ENCODE measurements at places on chromosomes 16 and 17. TPM values are rescaled to one million over a fixed set of nuclear protein-coding genes. Genes with fewer than 3 reads are reported as not detected.

- no peak overlapping the region for H3K27ac ChIP-seq
- no peak for DNase-seq
- no peaks in the 10 kb centered on the region for H3K4me1 ChIP-seq
- no peak overlapping the region for H3K4me3 ChIP-seq
- no peaks in the 10 kb centered on the region for H3K36me3 ChIP-seq
Measured at GRCh38 chr16:50861451-50861850, 119.6 kb downstream of the CYLD start.

Gene GUCY2D
- not detected for total RNA-seq

DNA sequence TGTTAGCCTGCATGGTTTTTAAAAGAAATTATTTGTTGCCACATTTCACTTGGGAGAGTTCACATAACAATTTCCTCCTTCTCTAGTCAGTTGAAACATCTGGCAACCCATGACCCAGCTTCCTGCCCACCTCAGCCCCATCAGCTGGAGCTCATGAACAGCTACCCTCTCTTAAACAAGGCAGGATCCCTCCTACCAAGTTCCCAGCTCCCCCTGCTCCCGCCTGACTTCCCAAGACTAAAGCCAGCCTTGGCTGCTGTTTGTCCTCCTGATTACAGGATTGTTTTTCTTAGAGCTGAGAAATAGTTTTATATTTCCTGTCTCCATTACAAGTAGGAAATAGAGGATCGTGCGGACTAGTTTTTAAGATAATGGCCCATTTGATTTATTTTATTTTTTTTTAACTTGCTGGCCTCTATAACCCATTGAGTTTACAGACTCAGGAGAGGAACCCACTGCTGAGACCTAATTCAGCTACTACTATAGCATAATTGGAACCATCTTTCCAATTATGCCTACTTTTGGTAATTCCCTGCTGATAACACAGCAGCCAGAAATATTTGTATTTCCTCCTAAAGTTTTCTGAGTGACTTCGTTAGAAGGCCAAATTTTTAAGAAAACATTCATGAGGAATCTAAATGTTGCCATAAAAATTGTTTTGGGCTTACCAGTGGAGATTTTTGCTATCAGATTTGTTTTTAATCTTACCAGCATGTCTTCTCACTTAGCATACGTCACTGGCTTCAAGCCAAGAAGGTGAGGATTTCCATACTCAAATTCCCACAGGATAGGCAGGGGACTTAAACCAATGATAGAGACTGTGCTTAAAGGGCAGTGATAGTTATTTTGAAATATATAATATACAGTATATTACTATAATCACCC lies 90.0 kb downstream of the ELAC2 start:
- no peak for DNase-seq
- H3K27me3 ChIP-seq, result peaks cover 18% of the 10 kb centered on the region
- H3K4me1 ChIP-seq, result no peaks in the 10 kb centered on the region
- H3K4me3 ChIP-seq, result no peak overlapping the region

DNA sequence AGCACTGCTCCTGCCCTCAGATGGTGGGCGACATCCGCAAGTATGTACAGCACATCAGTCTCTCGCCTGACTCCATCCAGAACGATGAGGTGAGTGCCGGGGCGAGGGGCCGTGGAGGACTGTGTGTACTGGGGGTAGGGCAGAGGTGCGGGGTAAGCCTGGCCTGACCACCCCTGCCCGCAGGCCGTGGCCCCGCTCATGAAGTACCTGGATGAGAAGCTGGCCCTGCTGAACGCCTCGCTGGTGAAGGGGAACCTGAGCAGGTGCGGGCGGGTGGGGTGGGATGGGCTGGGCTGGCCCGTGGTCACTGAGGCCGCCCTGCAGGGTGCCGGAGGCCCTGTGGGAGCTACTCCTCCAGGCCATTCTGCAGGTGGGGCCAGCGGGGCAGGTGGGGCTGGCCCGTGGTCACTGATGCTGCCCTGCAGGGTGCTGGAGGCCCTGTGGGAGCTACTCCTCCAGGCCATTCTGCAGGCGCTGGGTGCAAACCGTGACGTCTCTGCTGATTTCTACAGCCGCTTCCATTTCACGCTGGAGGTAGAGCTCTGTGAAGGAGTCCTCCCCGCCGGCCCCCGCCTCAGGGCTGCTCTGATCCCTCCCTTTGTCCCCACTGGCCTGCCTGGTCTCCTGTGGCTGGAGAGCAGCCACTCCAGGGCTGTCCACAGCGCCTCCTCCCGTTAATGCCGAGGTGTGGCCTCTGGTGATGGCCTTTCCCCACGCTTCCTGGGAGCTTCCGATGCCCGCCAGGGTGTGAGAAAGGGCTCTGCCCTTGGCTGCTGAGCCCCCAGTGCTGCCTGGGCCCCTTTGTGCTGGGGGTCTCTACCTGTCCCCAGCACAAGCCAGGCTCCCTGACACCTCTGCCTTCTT lies 5.0 kb downstream of the TSR3 start:
- H3K36me3 ChIP-seq, result peaks cover 2% of the 10 kb centered on the region
- no peaks in the 10 kb centered on the region for H3K27me3 ChIP-seq
- DNase-seq, result no peak

GRCh38 chr16:14354561-14355351 lies 275.3 kb downstream of the PARN start:
- peak; percentile 29 for DNase-seq
- H3K4me3 ChIP-seq, result no peak overlapping the region
- no peaks in the 10 kb centered on the region for H3K27me3 ChIP-seq
- peaks cover 8% of the 10 kb centered on the region for H3K4me1 ChIP-seq

DNA sequence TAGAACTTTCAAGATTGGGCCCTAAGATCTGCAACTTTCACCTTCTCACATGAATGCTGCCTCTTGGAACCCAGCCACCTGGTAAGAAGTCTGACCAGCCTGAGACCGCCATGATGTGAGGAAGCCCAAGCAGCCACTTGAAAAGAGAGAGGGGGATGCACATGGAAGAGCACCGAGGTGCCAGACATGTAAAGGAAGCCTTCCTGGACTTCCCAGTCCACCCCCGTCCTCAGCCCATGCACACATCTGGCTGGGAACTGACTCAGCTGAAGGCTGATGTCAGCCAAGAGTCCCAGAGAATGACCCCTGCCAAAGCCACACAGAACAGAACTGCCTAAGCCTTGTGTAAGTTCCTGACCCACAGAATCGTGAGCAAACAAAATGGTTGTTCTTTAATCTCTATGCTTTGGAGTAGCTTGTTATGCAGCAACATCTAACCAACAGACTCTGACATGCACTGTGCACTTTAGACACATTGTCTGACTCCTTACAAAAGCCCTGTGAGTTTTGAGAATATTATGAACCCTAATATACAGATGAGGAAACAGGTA lies 86.7 kb downstream of the RMI2 start:
- no peaks in the 10 kb centered on the region for H3K36me3 ChIP-seq
- no peaks in the 10 kb centered on the region for H3K27me3 ChIP-seq
- H3K4me1 ChIP-seq, result no peaks in the 10 kb centered on the region
- H3K27ac ChIP-seq, result no peak overlapping the region
- DNase-seq, result no peak

Gene CIBAR2
- total RNA-seq, result not detected

DNA sequence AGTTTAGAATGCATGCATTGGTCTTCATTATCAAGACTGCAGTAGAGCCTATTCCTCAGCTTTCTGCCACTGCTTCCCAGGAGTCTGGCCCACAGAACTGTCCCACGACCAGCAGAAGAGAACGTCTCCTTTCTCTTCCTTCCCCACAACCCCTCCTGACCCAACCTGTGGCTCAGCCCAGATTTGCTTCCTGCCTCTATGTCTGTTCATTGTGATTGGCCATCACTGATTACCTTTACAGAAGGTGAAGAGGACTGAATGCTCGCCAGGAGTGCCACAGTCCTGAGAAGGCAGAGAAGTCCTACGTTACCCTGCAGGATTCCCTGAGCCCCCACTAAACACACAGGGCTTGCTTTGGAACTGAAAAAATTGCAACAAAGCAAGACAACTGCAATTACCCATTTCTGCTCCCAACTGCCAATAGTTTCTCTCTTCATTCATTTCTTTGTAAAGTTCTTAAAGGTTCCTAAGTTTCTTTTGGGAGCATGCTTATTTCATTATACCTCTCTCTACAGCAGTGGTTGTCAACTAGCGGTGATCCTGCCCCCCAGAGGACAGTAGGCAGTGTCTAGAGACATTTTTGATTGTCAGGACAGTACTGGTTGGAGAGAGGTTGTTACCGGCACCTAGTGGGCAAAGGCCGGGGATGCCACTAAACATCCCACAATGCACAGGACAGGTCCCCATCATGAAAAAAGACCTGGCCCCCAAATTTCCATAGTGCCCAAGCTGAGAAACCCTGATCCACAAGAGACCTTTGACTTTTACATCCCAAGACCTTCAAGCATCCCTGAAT lies 4.5 kb upstream of the NAT9 start:
- no peaks in the 10 kb centered on the region for H3K27me3 ChIP-seq
- DNase-seq, result peak; percentile 28
- H3K36me3 ChIP-seq, result peaks cover 12% of the 10 kb centered on the region
- peaks cover 60% of the 10 kb centered on the region for H3K4me1 ChIP-seq
- no peak overlapping the region for H3K4me3 ChIP-seq

- no peak for DNase-seq
- H3K36me3 ChIP-seq, result no peaks in the 10 kb centered on the region
- H3K4me3 ChIP-seq, result no peak overlapping the region
- H3K27ac ChIP-seq, result no peak overlapping the region
- H3K27me3 ChIP-seq, result no peaks in the 10 kb centered on the region
Measured at GRCh38 chr16:54070789-54071343, 215.7 kb downstream of the IRX3 start.

- H3K4me1 ChIP-seq, result no peaks in the 10 kb centered on the region
- no peak overlapping the region for H3K27ac ChIP-seq
- no peak for DNase-seq
- no peak overlapping the region for H3K4me3 ChIP-seq
- no peaks in the 10 kb centered on the region for H3K36me3 ChIP-seq
- H3K27me3 ChIP-seq, result peaks cover 4% of the 10 kb centered on the region
Measured at GRCh38 chr16:19232988-19233387, 52.5 kb upstream of the CLEC19A start.

GRCh38 chr17:63819131-63819530 lies 8.1 kb upstream of the PSMC5 start:
- H3K27ac ChIP-seq, result peak overlapping the region; percentile 1
- H3K36me3 ChIP-seq, result peaks cover 50% of the 10 kb centered on the region
- no peak for DNase-seq
- peaks cover 21% of the 10 kb centered on the region for H3K4me1 ChIP-seq

GRCh38 chr16:66383551-66383950 lies 17.1 kb downstream of the CDH5 start:
- H3K27ac ChIP-seq, result no peak overlapping the region
- H3K4me3 ChIP-seq, result no peak overlapping the region
- H3K27me3 ChIP-seq, result peaks cover 5% of the 10 kb centered on the region
- H3K36me3 ChIP-seq, result no peaks in the 10 kb centered on the region
- no peak for DNase-seq
- no peaks in the 10 kb centered on the region for H3K4me1 ChIP-seq

Gene AFMID
- 32.7 TPM for total RNA-seq

Gene NOTUM
- 0.19 TPM for total RNA-seq

Gene KRT28
- not detected for total RNA-seq

DNA sequence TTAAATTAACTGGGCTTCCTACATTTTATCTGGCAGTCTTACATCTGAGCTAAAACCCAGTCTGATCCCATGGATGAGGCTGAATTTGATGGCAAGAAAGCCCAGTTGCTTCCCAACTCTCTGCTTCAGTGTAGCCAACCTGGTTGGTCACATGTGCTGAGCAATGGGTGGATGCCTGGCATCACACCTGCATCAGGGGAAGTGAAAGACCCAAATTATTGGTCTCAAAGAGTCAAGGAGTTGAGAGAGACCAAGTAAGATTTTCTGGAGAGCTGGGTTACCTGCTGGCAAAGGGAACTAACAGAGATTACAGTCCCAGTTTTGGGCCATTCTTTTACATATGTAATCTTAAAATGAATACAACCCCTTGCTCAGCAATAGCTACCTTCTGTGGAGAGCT lies 38.8 kb downstream of the RGS9 start:
- H3K27ac ChIP-seq, result no peak overlapping the region
- peaks cover 14% of the 10 kb centered on the region for H3K4me1 ChIP-seq
- H3K4me3 ChIP-seq, result no peak overlapping the region
- H3K36me3 ChIP-seq, result no peaks in the 10 kb centered on the region

DNA sequence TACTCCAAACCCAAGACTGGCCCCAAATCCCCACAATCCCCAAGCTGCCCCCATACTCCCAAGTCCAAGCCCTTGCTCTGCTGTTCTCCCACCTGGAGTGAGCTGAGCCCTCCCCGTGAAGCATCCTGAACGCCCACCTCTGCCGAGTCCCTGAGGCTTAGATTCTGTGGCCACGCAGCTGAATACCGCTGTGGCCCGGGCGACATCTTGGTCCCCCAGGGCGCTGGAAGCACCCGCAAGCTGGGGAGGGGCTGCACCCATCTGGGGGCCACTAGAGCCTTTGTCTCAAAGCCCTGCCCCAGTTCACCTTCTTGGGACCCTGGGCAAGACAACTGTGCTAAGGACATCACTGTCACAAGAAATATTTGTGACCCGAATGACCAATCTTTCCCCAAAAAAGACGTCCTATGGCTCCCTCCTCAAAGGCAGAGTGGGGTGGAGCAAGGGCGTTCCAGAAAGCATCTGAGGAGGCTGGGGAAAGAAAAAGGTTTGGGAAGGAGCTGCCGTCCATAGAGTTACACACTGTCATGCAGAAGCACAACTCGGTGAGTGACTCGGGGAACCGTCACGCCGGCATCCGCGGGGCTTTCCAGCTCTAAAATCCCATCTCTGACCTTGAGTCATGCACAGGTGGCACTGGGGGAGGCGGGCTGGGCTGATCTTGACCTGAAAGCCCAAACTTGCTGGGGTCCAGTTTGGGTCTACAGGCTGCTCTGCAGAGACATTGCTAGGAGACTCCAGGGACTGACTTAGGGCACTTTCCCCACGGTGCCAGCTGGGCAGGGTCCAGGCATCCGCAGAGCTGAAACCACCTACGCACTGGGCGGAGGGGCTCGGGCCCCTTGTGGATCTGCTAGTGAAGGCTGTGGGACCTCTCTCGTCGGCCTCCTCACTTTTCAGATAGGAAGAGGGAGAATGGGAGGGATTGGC lies 6.6 kb downstream of the PTX4 start:
- no peaks in the 10 kb centered on the region for H3K36me3 ChIP-seq
- no peak overlapping the region for H3K27ac ChIP-seq
- no peaks in the 10 kb centered on the region for H3K27me3 ChIP-seq
- H3K4me1 ChIP-seq, result no peaks in the 10 kb centered on the region
- DNase-seq, result no peak
- no peak overlapping the region for H3K4me3 ChIP-seq

Gene FOXL1
- not detected for total RNA-seq

DNA sequence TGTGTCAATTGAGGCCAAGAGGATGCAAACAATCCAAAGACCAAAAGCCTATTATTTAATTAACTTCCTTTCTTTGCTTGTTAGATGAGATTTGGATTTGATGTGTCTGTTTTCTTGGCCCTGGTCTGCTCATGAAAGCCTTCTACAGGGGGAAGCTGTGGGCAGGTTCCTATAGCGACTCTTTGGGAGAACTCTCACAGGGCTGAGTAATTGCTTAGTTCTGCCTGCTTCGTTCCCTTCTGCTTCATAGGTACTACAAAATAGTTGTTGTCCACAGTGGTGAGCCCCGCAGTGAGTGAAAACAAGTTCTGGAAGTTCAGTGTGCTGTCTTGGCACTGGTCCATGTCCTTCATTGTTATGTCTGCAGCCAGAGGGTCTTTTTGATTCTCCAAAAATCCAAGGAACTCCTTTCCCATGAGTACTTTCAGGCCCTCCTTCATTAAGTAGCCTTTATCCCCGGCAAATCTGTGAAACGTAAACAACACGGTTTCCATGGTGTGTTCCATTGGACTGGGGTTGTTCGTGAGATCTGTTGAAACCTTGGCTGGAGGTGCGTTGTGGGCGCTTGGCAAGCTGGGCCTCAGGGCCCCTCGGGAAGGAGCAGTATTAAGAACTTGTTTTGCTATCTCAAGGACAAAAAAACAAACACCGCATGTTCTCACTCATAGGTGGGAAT lies 30.0 kb upstream of the ANKRD40CL start:
- H3K36me3 ChIP-seq, result no peaks in the 10 kb centered on the region
- no peak overlapping the region for H3K27ac ChIP-seq
- no peak overlapping the region for H3K4me3 ChIP-seq
- no peak for DNase-seq
- no peaks in the 10 kb centered on the region for H3K4me1 ChIP-seq
- H3K27me3 ChIP-seq, result no peaks in the 10 kb centered on the region
